Large intestine (tissue), 12 donors: ENCODE measurements at places on chromosomes 2 and 18. TPM values are rescaled to one million over a fixed set of nuclear protein-coding genes. Genes with fewer than 3 reads are reported as not detected.

- no peak for DNase-seq
These were observed 50.8 kb downstream of the G6PC2 start for GRCh38 chr2:168951871-168952270.

DNA sequence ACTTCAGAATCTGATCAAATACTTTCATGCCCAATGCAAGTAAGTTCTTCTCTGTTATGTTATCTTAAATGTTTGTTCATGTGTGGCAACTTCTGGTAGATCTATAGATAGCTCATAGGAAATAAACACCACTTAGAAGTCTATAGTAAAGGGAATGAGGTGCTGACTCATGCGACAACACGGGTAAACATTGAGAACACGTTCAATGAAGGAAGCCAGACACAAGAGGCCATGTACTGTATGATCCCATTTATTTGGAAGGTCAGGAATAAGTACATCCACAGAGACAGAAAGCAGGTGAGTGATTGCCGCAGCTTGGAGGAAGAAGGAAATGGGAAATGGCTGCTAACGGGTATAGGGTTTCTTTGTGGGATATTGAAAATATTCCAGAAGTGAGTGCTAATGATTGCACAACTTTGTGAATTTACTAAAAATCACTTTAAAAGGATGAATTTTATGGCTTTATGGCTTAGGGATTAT is 95.4 kb downstream of the ITGB1BP1 start:
- no peak for DNase-seq

DNA sequence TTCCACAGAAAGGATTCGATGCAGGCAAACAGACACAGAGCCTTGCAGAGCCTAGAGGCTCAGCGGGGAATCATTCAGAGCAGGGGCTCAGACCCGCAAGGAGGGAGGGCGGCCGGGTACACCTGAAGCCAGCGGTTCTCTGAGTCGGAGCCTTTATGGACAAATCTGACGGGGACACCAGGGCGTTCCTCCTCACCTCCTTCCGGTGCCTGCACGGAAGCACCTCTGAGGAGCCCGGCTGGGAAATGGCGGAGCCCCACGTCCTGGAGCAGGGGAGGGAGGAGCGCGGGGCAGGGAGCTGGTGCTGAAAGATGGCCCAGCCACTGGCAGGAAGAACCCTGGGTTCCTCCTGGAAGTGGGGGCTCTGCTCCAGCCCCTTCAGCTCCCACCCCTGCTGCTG is 193.5 kb upstream of the ALKAL2 start:
- DNase-seq, result no peak

DNA sequence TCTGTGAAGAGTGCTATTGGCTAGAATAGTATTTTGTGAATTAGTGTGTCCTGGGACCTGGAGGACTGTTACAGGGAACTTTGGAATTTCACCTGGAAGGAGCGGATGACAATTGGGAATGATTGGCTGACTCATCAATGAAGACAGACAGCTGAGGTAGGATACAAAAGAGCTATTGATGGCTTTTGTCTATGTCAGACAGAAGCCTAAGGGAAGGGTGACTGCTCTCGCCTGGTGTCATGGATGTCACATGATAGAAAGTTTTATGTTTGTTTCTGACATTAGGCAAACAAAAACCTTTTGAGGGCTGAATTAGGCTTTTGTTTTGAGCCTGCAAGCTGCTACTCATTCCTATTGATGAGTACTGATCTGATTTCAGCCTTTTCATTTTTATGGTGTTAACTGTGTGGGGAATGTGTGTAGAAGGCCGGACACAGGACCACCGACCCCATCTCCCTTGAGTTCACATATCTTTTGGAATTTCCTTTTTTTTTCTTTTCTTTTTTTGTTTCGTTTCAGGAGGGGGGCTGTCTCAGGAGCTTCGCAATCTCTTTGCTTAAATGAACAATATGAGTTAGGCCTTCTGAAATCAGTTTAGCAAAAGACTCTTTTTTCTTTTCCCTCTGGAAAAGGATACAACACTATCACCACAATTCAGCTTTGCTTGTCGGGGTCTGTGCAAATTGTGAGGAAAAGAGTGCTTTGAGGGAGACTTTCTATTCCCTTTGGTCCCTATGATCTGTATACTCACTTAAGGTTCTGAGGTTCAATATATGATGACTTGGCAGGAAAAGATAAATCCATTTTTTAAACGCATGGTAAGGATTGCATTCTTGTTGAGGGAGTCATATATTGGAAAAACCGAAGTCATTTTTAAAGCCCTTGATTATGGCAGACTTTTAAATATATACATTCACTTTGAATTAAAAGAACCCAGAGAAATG is 207.9 kb upstream of the FIGN start:
- DNase-seq, result no peak

- DNase-seq, result no peak
These were observed 108.8 kb upstream of the DLX2 start for GRCh38 chr2:172211512-172211911.

DNA sequence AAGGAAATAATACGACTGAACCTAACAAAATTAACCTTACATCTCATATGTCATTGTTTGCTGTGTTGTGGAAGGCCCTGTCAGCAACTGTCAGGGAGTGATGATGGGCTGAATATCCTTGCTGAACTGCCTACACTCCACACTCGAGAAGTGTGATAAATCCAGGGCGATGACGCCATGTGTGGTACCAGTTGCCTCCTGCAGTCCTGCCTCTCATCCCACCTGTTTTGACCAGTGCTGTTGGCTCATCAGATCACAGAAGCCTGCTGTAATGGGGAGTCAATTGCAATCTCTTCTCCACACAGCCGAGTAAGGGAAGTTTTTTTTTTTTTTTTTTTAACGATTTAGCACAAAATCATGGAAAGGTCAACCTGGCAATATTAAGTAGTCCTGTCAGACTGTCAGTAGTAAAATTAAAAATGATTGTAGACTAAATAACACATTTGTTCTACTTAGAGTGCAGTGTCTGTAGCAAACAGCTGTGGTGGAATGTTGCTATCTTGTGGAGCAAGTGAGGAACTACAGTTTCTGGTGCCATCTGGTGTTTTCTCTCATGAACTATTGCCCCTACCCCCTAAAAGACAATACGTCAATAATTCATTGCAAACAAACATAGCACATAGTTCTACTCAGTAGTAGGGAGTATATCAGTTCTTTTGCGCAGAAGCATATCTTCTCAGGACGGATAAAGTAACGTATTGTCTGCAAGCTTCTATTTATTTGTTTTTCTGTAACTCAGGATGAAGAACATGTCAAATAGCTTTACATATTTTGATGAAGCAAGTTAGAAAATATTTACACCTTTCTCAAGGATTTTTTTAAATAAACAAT is 347.6 kb downstream of the CTNNA2 start:
- DNase-seq, result no peak

- DNase-seq, result no peak
These were observed 9.0 kb upstream of the AFTPH start for GRCh38 chr2:64515086-64515485.

DNA sequence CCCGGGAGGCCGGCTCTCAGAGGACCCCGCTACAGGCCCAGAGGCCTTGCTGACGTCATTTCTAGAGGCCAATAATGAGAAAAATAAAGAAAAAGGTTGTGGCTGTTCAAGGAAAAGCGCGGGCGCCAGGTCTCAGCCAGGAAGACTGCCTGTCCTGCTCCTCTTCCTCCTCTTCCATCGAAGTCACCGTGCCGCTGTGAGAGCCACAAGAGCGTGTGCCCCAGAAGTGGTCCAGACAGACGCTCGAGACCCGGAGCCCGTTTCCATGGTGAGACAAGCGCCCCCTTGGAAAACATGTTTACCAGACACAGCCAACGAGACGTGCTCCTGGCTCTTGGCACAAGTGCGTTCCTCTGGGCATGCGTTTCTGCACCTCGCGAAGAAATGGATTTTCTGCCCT is 210.5 kb downstream of the HDAC4 start:
- no peak for DNase-seq

- DNase-seq, result no peak
These were observed 20.3 kb upstream of the AAK1 start for GRCh38 chr2:69663860-69664259.

DNA sequence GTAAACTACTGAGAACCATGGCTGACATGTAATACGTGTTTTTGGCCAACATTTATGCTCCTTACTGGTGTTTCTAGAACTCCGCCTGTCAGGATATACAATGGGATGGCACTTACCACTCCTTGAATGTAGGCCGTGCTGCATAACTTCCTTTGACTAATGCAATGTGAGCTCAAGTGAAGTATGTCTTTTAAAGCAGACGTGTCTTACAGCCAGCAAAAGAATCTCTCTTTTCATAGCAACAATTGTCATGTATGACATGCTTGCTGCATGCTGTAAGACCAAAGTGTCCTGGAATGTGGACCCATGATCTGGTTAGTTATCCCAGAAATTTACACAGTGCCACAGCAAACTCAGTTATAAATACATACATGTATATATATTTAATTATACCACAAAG is 1202.7 kb upstream of the PIK3C3 start:
- no peak for DNase-seq

DNA sequence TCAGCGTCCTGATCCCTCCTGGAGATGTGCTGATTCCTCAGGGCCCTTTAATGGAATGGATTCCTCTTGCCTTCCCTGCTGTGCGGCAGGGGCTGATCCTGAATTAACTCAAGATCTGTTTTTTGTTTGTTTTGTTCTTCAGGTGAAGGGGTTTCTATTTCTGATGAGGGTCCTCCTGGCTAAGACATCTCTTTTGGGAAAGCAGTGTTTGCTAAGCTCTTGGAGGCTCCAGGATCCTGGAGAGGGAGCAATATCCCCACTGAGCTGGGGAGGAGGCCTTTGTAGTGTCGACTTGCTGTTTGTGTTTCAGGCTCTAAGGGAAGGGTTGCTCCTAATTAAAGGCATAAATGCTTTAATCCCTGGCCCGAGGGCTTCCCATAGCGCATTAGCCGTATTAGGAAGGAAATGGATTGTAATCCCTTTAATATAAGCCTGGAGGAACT is 65.3 kb upstream of the FOXI3 start:
- no peak for DNase-seq

DNA sequence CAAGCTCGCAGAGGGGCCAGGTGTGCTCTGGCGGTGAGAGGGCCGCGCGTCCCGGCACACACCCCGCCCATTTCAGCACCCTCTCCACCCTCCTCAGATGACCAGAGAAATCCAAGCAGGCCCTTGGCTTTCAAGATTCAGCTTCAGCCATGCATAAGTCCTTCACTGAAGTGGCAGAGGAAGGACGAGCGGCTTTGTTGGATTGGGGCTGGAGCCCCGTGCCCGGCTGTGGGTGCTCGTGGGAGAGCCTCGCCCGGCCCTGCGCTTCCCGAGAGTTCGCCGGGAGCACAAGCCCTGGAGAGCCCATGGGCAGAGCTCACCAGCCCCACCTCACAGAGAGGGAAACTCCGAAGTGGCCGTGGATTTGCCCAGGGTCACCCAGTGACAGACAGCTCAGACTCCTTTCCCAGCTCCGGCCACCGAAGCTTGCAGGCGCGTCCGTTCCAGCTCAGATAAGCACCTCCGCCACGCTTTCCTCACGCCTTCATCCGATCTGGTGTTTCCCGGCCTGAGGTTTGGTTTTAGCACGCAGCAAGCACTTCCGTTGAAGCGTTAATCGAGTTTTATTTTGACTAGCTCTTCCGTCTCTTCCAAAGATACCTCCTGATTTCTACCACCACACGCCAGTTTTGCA is 45.6 kb upstream of the MTCL1 start:
- no peak for DNase-seq

DNA sequence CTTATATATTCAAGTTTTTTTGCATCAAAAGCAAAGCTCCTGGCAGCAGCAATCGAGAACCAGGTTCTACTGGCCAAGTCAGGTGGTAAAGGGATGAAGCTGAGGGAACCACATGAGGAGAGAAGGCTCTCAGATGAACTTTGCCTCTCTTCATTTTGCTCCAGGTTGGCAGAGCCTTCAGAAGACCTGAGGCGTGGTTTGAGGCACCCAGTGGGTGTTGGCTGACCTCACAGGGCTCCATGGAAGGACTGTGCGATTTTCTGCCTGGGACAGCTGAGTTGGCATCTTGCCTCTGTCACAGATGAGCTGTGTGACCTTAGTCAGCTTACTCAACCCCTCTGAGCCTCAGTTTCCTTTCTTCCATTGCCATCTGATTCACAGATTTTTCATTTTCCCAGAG is 89.0 kb downstream of the INSIG2 start:
- no peak for DNase-seq

DNA sequence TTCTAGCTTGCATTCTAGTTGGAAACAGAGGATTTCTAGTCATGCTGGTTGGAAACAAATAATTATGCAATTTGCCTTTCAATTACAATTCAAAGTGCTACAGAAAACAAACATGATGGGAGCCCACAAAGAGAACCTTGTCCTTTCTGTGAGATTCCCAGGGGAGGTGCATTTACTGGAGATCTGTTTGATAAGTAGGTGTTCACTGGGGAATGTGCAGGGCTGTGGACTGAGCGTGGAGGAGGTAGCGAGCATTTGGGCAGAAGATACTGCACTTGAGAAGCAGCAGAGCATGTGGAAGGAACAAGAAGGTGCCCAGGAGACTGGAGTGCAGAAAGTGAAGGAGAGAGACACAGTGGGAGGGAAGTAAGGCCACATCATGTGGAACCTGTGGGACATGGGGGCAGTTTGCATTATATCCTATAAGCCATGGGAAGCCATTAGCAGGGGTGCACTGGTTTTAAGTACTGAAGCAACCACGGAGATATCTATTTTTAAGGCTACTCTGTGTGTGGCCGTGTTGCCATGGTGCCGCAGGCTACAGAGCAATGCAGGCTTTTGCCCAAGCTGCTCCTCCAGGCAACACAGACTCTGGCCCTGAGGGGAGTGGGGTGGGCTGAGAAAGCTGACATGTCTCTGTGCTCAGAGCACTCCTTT is 154.0 kb downstream of the ANTXR1 start:
- no peak for DNase-seq

GRCh38 chr2:145352484-145352883 is 832.6 kb upstream of the ZEB2 start:
- no peak for DNase-seq

GRCh38 chr2:145511946-145512345 is 992.0 kb upstream of the ZEB2 start:
- no peak for DNase-seq

DNA sequence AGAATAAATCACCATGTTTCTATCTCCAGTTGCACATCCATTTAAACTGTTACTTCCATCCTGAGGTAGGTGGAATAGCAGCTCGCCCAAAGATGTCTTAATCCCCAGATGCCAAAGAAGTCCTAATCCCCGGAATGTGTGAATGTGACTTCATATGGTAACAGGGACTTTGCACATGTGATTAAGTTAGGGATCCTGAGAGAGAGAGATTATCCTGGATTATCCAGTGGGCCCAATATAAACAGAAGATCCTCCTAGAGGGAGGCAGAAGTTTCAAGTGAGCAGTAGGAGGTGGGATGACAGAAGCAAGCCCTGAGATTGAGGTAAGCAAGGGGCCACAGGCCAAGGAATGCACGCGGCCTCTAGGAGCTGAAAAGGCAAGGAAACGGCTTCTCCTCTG is 19.8 kb downstream of the CREG2 start:
- DNase-seq, result no peak

Gene SPHKAP
- 0.16 TPM for polyA plus RNA-seq

Gene CD207
- polyA plus RNA-seq, result 1.9 TPM

Gene NAT8
- 0.46 TPM for polyA plus RNA-seq

Gene RNF25
- polyA plus RNA-seq, result 22.1 TPM

Gene LOXHD1
- 0.49 TPM for polyA plus RNA-seq

Gene MYL1
- polyA plus RNA-seq, result 10.9 TPM

Gene PDE11A
- polyA plus RNA-seq, result 1.5 TPM

Gene AFF3
- polyA plus RNA-seq, result 4.8 TPM

Gene CIDEA
- polyA plus RNA-seq, result not detected

Gene EHD3
- 3.9 TPM for polyA plus RNA-seq

Gene UGT1A5
- polyA plus RNA-seq, result 0.15 TPM

Gene REG3G
- 5.0 TPM for polyA plus RNA-seq

Gene CHST9
- 11.1 TPM for polyA plus RNA-seq

Gene LIPG
- polyA plus RNA-seq, result 32.9 TPM
